ENCODE measurements at places on chromosomes 2 and 18.

DNA sequence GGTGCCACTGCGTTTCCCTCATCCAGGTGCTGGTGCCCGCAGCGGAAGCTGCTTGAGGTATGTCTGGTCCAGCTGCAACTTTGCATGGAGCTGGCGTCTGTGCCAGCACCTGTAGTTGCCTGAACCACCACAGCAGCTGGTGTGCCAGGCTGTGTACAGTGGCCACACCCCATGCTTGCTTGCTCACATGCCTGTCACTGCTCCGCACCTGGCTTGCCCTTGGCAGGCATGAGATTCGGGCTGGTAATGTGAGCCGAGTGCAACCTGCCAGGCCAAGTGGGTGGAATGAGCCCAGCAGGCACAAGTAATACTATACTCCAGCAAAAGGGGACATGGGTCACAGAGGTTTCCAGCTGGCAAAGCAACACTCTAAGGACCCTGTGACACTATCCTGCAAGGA, 1123.3 kb upstream of the ACVR2A start:
- no peak for DNase-seq

GRCh38 chr2:10162586-10163497, 40.3 kb downstream of the RRM2 start:
- no peak for DNase-seq

- no peak for DNase-seq
These were observed 103.8 kb downstream of the TMEFF2 start for GRCh38 chr2:192090911-192091310.

GRCh38 chr2:117557626-117558025, 256.9 kb upstream of the DDX18 start:
- DNase-seq = no peak

GRCh38 chr18:59823596-59824195, 76.1 kb upstream of the PMAIP1 start:
- DNase-seq = no peak

DNA sequence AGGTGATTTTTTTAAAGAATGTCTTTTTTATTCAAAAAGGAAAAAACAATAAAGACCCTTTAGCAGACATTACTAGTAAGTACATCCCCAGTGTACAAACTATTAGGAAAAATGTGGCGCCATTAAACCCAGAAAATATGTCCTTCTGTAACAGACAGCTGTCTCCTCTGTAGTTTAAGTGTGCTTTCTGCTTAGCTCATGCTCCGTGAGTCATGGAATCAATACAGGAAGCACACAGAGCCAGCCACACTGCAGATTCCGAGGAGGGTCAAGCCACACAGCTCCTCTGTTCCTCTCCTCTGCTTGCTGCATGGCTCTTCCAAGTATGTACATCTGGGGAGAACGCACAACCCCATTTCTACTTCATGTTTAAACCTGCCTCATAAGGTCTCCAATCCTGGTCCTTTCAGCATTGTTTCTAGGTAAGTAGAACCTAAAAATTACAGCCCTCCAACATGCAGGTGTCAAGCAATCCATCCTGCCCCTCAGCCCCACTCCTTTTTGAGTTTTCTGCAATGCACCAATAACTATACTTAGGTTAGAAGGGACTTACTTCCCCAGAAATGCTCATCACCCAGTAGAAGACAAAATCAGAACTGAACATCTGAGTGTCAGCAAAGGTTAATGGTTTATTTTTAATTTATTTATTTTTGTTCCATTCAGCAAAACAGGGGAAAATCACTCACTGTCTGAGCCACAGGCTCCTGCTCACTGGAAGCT, 37.5 kb downstream of the ACVR1 start:
- no peak for DNase-seq

DNA sequence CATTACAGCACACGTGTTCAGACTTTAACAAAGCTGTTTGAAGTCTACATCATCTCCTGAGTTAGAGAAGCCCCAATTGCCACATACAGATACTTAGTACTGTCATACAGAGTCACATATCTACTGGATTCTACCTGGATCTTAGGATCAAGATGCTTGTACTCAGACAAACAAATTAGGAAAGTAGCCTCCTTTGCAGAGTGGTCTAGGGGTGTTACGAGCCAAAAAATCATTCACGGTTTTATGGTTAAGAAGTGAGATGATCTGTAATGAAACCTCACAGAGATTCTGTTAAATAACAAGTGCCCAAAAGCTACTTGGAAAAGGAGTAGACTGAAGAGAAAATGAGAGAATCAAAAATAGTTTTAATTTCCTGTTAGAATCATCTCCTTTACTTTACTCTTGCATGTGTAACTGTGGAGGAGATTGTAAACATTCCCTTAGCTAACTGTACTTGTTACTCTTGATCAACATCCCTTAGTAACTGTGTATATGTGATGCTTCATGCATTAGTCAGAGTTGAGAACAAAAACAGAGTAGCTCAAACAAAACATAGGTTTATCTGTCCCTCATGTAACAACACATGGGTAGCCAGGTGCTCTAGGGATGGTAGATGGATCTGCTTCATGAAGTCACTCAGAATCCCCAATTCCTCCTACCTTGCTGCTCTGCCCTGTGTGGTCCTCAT, 16.4 kb upstream of the IL1RL1 start:
- no peak for DNase-seq

DNA sequence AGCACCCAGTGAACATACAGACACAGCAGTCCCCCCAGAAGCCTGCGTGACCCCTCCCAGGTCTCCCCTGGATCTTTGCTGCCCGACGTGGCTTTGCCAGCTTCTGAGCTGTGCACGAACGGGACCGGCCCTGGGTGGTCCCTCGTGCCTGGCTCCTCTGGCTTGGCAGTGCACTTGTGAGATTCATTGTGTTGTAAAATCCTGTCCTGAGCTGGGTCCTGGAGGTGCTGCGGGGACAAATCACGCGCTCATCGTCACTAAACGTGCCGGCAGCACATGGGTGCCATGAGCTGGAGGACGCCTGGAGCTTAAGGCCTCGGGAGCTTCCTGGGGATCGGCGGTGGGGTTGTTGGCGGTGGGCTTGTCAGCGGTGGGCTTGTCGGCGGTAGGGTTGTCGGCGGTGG, 104.9 kb downstream of the FAM210A start:
- no peak for DNase-seq

- DNase-seq = no peak
These were observed 11.2 kb downstream of the RELCH start for GRCh38 chr18:62198259-62198658.

GRCh38 chr2:75190271-75190990, 8.9 kb downstream of the TACR1 start:
- DNase-seq = no peak

- no peak for DNase-seq
These were observed 34.4 kb upstream of the PDIA6 start for GRCh38 chr2:10847008-10847407.

GRCh38 chr18:1090758-1091157, 186.1 kb downstream of the ADCYAP1 start:
- DNase-seq = no peak

GRCh38 chr2:14975381-14975780, 342.9 kb downstream of the LRATD1 start:
- DNase-seq = no peak

DNA sequence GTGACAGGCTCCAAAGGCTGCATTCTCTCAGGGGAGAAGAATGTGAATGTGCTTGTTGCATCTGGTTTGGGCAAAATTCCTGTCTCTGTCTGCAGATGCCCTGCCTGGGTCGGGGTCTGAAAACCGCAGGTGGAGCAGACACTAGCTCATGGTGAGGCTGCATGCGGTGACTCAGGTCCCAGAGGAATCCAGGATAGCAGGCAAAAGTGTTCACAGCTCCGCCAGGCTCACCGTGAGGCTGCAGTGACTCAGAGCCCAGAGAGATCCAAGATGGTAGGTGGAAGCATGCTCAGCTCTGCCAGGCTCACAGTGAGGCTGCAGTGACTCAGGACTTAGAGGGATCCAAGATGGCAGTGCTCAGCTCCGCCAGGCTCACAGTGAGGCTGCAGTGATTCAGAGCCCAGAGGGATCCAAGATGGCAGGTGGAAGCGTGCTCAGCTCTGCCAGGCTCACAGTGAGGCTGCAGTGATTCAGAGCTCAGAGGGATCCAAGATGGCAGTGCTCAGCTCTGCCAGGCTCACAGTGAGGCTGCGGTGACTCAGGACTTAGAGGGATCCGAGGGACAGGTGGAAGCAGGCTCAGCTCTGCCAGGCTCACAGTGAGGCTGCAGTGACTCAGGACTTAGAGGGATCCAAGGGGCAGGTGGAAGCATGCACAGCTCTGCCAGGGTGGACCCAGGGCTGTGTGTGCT, 200.5 kb downstream of the ACKR3 start:
- no peak for DNase-seq

- no peak for DNase-seq
These were observed 2036.5 kb upstream of the CELF4 start for GRCh38 chr18:39602131-39602530.

- no peak for DNase-seq
These were observed 19.8 kb downstream of the IWS1 start for GRCh38 chr2:127506510-127506909.

- DNase-seq = no peak
These were observed 871.9 kb upstream of the FSHR start for GRCh38 chr2:50026236-50026635.

GRCh38 chr2:106168657-106169056, 25.4 kb downstream of the UXS1 start:
- DNase-seq = no peak

DNA sequence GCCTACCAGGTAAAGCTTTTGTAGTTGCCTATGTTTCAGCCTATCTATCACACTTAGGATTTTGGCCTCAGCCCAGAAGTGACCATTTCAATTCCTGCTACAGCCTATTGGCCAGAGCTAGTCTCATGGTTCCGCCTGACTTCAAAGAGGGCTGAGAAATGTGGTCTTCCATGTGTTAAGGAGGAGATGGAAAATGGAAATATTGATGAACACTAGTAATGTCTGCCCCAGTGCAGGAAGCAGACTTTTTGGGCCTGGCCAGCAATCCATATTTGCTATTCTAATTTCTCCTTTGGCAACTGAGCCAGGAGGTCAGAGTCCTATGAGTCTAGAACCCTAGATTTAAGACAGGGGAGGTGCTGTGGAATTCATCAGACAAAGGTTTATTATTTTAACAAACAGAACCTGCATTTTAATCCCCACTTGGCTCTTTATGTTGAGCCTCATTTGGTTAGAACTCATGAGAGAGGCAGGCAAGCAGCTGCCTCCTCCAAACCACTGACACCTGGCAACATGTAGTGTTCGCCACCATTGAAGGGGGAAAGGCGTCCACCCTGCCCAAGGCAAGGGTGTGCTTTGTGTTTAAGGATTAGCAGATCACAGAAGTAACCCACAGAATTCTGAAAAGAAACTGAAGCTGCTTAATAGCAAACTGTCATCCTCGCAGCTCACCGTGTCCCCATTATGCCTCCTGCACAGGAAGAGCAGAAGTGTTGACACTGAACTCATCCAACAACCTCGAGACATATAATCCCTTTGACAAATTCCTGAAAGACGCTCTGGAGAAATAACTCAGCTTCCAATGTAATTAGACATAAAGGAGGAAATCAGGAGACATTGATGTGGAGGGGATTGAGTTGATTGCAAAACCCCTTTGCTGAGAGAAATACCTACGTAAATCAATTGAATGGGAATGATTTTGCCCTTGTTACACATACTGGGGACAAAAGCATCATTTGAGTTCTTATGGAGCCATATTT, 47.7 kb upstream of the SCG2 start:
- no peak for DNase-seq

GRCh38 chr2:185610301-185610700, 128.3 kb upstream of the FSIP2 start:
- DNase-seq = no peak

GRCh38 chr2:186542002-186542401, 47.9 kb upstream of the ITGAV start:
- DNase-seq = no peak

GRCh38 chr2:88857951-88858411, 166.5 kb downstream of the RPIA start:
- DNase-seq = no peak

GRCh38 chr18:14767474-14767873, 19.5 kb downstream of the ANKRD30B start:
- DNase-seq = no peak

GRCh38 chr2:240226672-240227537, 86.4 kb upstream of the OTOS start:
- no peak for DNase-seq

GRCh38 chr18:33375829-33376228, 64.7 kb downstream of the CCDC178 start:
- no peak for DNase-seq

DNA sequence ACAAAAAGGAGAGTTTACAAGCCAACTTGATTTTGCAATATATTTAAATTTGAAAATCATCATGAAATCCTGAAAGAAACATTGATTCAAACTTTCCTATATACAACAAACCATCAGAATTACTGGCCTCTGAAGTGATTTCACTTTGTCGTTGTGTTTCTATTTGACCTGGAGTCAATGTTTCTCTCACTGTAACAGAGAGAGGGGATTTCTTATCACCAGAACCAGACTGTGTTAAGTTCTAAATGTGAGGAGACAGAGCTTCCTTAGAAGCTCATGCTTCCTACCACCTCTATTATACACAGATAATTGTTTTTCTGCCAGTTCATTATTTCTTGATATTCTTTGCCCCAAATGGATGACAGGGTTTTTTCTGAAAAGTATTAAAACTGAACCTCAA, 245.0 kb upstream of the RND3 start:
- DNase-seq = no peak

GRCh38 chr18:58314284-58314683, 270.3 kb downstream of the NEDD4L start:
- DNase-seq = no peak

- DNase-seq = no peak
These were observed 63.4 kb downstream of the AFTPH start for GRCh38 chr2:64587561-64587960.

DNA sequence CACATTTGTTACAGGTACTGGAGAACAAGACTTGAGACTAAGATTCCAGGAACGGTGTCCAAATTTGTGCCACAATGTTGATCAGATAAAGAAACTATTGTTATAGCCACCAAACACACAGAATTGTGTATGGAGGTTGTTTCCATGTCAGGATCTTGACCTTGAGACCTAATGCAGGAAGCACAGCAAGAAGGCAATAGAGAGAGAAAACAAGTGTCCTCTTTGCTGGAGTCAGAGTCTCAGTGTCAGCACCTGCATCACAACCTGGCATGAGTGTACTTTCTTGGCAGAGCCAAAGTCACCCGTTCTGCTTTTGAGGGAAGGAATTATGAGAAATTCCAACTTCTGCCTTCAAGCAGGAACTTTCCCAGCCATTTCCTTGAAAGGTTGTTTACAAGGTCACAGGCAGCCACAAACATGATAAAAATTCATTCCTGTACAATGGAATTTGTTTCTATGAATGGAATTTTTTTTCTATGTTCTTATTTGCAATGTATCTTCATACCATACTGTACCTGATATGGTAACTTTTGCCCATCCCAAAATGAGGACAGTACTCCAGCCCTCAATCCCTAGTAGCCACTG, 118.4 kb downstream of the PKP4 start:
- DNase-seq = no peak

- no peak for DNase-seq
These were observed 84.9 kb downstream of the MYO3B start for GRCh38 chr2:170262806-170263205.

DNA sequence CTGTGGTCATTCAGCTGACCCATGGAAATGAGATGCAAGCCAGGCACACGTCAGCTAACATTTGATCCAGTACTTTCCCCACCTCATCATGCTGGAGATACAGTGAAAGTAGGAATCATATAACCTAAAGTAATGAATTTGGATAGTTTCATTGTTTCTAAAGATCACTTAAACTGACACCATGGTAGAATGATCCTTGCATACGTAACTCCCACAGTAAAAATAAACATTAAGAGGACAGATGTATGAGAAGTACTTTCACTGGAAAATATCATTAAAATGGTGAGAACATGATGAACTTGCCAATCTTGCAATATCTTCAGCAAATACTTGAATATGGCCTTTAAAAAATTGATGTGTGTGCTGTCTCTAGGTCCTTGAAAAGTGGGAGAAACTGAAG, 85.4 kb downstream of the MAIP1 start:
- DNase-seq = no peak

Data from stimulated activated CD8-positive, alpha-beta memory T cell treated with anti-CD3 and anti-CD28 coated beads, Interleukin-15, amount 100 ng/mL, for 24 hours (primary cell).